Astrocyte of the spinal cord (primary cell): ENCODE measurements at places on chromosomes 11 and 22.

- DNase-seq: no peak
These were observed 22.0 kb upstream of the OR8B8 start for GRCh38 chr11:124467381-124467927.

DNA sequence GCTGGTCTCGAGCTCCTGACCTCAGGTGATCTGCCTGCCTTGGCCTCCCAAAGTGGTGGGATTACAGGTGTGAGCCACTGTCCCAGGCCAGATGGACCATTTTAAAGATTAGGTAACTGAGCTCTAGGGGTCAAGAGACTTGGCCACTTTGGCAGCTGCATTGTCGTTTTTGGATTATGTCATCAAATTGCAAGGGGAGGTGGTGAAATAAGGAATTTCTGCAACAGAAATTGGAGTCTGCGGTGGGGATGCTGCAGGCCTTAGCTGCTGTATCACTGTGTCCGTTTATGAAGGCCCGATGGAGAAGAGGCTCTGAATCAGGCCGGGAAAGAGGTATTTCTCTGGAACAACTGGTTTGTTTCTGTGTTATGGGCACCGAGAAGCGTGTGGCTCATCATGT is 34.6 kb downstream of the PTPRJ start:
- DNase-seq: no peak

GRCh38 chr11:134558258-134558835 is 146.3 kb upstream of the B3GAT1 start:
- DNase-seq: no peak

DNA sequence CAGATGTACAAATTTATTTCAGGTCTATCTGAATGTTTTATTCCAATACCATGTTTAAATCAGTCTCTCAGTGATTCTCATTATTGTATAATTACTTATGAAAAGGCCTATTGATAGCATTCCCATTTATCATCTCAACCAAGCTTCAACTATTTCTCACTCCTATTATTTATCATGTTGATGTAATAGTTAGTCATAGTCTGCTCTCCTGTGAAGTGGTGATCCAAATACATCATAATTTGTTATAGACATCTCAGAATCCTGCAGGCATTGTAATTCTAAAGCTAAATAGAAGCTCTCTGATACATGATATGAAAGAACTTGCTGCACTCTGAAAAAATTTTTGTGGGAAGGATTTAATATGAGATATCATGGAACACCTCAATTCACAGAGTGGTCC is 21.8 kb upstream of the OR8G1 start:
- no peak for DNase-seq

DNA sequence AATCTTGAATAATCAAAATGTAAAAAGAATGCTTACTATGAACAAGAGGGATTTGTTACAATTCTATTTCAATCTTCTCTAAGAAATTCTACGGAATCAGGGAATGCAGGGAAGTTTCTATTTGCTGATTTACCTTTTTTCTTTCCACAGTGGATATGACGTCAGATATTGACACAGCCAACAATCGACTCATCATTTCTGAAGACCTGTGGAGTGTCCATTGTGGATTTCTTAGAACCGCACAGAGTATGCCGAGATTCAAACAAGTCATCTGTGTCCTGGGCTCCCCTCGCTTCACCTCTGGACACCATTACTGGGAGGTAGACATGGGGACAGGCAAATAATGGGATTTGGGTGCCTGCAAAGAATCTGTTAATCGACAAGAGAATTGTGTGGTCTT is 4.1 kb upstream of the RFPL1 start:
- DNase-seq: no peak
